Fibroblast of mammary gland (primary cell): ENCODE measurements at places on chromosomes 3 and 15.

DNA sequence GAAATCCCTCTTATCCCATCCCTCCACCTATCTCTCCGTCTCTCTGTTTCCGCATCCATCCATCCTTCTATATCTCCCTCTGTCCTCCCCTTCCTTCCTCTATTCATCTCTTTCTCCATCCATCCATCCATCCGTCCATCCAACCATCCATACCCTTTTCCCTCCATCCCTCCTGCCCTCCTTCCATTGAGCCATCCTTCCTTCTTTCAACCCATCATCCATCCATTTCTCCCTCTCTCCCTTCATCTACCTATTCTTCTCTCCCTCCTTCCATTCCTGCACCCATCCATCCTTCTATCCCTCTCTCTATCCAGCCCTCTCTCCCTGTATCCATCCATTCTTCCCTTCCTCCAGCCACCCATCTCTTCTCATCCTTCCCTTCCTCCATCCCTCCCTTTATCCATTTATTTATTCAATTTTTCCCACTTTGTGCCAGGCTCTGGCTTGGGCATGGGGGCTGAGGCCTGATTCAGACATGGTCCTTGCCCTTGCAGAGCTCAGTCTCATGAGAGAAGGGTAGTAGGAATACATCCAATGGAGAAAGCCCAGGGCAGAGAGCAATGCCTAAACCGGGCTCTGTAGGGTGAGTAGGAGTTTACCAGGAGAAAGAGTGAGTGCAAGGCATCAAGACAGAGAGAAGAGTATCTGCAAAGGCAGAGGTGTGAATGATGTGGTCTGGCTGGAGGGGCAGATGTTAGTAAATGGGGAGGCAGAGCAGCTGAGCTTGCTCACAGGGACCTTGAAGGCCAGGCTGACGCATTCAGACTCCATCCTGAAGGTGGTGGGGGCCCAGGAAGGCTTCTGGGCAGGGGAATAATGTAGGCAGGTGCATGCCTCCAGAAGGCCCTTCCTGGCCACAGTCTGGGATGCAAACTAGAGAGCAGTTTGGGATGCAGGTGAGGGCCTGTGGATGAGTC is 19.5 kb upstream of the FBLN2 start:
- no peak for DNase-seq

DNA sequence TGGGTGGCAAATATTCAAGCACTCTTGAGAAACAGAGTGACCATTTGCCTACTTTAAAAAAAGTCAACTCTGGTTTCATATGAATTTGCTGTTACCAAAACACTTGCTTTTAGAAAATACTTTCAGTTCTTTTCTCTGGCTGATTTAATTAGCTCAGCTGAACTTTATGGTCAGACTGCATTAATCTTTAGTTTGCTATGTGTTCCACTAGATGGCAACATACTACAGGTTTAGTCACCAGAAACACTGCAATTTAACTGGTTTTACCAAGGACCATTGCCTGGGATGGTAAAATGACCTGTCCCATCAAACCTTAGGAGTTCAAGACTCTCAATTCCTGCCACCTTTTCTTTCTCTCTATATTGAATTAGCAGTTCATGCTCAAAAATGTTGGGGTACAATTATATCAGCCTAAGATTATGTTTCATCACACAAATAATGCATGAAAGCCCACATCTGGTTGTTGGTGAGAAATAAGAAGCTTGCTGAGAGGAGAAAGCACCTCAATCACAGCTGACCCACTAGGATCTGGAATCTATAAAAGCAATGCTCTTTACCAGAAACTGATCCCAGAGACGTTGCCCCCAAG is 14.2 kb downstream of the EIF4E3 start:
- DNase-seq, result peak; percentile 71

DNA sequence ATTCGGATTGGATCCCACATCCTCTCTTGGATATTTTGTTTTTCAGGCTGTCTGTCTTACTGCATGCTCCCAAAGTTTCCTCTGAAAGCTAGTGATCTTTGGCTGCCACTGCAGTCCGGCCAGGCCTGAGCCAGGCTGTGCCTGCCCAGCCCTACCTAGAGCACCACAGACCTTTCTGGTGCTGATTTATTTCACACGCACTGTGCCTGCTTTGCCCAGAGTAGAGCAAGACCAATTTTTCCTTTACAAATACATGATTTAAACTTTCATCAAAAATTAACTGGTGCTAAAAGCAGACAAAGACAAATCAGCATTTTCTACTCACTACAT is 28.0 kb upstream of the NDUFB4 start:
- DNase-seq, result no peak

DNA sequence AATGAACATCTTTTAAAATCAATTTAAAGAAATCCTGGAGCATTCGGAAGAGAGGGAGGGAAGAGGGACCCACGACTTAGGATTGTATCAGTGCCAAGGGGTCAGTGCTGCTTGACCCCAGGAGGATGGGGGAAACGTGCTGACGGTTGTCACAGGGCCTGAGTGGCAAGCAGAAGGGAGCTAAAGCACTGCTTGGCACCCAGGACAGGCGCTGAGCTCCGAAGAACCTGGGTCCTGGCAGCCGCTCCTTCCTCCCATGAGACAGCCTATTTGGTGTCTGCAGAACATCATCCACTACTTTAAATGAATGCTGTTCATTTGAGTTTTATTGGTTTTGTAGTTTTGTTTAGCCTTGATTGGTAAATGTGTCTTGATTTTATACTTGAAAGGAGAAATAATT is 54.5 kb downstream of the RGMA start:
- DNase-seq, result no peak

DNA sequence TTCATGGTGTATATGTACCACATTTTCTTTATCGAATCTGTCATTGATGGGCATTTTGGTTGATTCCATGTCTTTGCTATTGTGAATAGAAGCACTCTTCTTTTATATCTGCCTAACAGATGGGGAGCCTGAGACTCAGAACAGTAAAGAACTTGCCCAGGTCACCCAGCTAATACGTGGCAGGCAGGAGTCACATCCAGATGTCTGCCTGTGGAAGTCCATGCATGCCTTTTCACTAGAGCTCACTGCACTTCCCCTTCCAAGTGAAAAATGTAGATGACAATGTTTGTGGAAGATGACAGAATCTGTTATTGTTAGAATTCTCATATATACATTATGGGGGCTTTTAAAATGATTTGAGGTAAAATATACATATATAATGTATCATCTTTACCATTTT is 165.0 kb downstream of the PDZRN3 start:
- DNase-seq, result no peak

DNA sequence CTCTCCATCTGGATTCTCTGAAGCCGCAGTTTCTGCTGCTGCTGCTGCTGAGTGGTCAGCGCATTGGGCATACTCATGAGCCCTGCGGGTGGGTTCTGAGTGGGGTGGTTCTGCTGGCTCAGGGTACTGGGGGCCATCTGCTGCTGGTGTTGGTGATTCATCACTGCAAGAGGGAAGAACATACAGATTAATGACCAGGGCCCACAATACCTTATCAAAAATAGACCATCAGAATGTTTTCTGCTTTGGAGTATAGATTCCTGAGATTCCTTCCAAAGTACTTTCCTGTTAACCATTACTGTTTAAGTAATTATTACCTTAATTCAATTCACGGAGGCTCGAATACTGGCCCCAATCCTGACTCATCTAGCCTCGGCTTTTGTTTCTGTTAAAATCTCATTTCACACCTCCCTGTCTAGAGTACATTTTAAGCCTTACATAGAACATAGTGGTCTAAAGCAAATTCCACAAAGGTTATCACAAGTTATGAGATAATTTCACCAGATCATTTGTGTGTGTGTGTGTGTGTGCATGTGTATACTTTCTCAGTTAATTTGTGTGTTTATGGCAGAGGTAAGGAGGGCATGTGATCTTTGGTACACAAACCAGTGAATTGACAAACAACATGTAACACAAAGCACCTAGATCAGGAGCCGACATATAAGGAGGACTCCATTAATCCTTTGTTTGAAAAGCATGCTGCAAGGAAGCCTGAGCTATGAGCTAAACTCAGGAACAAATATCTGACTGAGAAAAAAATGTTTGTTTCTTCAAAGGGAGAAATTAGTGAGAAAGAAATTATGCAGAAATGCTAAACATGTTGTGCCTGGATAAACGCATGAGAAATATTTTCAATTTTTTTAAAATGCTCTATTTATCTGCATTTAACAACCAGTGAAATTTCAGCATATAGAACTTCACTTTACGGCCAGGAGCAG is 68.1 kb downstream of the TM4SF4 start:
- DNase-seq, result no peak

- no peak for DNase-seq
Observed at GRCh38 chr3:141405591-141405990, 37.3 kb downstream of the ZBTB38 start.

DNA sequence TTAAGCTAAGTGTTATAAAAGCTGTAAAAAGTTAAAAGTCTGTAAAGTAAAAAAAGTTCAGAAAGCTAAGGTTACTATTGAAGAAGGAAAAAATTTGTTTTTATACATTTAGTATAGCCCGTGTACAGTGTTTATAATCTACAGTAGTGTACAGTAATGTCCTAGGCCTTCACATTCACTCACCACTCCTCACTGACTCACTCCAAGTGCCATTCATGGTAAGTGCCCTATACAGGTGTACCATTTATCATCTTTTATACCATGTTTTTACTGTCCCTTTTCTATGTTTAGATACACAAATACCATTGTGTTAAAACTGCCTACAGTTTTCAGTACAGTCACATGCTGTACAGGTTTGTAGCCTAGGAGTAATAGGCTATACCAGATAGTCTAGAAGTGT is 8.8 kb downstream of the CCDC71 start:
- no peak for DNase-seq

- DNase-seq, result no peak
Observed at GRCh38 chr15:63860555-63860954, 26.8 kb upstream of the HERC1 start.

DNA sequence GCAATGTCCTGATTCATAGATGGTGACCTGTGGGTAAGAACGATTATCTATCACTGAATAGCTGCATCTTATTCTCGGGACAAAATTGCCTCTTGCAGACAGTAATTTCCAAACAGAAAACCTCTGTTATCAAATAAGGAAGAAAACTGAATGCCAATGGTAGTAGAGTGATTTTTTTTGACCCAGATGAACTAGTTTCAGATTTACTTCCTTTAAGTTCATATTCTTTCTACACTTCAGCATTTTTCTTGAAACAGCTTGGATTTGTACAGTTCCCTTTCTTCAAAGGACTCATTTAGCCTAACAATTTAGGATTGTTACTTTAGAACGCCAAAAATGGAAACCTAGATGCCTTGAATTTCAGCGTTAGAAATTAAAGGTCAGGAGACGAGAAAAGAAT is 14.6 kb downstream of the ETV5 start:
- no peak for DNase-seq

DNA sequence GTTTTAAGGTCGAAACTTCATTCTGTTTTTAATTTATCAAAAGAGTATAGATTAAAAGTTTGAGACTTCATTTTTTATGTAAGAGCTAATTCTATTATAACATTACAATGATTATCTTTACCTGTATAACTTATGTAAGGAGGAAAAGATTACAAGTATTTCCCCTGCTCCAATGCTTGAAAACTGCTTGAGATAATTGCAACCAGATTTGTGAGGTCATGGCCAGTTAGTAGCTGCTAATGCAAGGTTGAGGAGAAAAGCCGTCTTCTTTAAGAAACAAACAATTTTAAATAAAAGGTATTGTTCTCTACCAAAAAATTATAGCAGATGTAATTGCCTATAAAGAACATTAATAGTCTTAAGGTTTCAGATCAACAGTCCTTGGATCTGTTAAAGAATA is 208.3 kb upstream of the UBE2E2 start:
- no peak for DNase-seq

DNA sequence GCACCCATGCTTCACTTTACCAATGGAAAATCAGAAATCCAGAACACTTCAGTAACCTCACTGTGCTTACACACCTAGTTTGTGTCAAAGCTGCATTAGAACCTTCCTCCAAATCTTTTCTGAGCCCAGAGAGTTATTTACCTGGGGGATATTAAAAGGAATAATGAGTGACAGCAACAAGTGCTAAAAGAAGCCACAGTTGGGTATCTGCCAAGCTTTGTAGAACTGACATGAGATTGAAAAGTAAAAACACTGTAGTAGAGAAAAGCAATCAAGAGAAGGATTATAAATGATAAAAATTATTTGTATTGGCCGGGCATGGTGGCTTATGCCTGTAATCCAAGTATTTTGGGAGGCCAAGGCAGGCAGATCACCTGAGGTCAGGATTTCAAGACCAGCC is 8.8 kb upstream of the TBC1D23 start:
- DNase-seq, result no peak

DNA sequence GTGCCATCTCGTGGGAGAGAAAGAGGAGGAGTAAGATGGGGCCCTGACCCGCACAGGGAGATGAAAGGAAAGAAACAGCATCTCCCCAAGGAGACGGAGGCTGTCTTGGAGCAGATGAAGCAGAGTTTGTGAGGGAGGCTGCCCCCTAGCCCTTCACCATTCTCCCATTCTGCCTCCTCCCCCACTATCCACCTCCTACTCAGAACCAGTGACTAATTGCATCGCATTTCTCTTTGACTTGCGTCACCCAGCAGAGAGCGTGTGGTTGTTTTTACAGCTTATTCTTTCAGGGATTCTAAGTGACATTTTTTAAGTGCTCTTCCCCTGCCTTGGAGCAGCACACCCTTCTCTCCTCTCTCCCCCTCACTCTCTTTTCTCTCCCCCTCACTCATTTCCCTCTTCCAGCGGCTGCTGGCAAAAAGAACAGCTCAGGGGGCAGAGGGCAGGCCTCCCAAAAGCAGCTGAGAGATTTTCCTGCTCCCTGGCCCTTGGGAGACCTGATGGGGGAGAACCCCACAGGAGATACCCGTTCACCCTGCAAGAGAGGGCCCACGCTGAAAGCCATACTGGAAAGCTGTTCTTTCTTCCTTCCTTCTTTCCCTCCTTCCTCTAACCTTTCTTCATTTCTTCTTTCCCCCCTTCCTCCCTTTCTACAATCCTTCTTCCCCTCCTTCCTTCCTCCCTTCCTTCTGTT is 91.8 kb downstream of the MRPL46 start:
- DNase-seq, result peak; percentile 66

GRCh38 chr3:1953536-1953935 is 145.1 kb upstream of the CNTN4 start:
- DNase-seq, result no peak

DNA sequence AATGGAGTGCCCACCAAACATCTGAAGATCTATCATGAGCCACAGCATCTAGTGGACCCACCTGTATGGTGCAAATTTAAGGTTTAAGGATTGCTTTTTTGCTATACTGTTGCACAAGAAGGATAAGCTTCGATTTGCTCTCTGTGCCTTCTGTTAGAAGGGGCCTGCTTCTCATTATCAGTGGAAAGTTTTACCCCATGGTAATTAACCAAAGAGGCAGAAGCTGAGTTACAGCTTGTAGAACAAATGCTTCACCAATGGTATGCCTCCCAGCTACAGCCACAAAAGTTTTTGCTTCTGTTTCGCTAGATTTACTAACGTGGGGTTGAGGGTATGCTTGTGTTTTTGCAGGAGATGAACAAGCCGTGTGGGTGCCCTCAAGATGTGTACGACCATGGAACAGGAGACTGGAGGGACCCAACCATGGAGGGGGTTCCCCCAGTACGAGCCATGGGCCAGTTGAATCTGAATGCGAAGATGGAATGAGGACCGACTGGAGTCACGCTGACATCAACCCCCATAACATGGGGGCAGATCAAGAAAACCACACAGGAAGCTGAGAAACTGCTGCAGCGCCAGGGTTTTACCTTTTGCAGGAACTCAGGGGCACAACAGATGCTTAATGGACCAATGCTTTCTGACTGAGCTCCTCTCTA is 43.5 kb downstream of the ACAD9 start:
- DNase-seq, result no peak

- peak; percentile 55 for DNase-seq
Observed at GRCh38 chr3:45608885-45609284, 14.3 kb downstream of the LIMD1 start.

GRCh38 chr3:98359993-98360675 is 6.5 kb downstream of the OR5K4 start:
- DNase-seq, result no peak

GRCh38 chr3:72444656-72445223 is 403.5 kb downstream of the SHQ1 start:
- DNase-seq, result no peak
